Stimulated activated CD4-positive, alpha-beta T cell treated with anti-CD3 and anti-CD28 coated beads, Interleukin-2, amount 100 ng/mL, for 24 hours (primary cell): ENCODE measurements at places on chromosomes 7 and 10.

DNA sequence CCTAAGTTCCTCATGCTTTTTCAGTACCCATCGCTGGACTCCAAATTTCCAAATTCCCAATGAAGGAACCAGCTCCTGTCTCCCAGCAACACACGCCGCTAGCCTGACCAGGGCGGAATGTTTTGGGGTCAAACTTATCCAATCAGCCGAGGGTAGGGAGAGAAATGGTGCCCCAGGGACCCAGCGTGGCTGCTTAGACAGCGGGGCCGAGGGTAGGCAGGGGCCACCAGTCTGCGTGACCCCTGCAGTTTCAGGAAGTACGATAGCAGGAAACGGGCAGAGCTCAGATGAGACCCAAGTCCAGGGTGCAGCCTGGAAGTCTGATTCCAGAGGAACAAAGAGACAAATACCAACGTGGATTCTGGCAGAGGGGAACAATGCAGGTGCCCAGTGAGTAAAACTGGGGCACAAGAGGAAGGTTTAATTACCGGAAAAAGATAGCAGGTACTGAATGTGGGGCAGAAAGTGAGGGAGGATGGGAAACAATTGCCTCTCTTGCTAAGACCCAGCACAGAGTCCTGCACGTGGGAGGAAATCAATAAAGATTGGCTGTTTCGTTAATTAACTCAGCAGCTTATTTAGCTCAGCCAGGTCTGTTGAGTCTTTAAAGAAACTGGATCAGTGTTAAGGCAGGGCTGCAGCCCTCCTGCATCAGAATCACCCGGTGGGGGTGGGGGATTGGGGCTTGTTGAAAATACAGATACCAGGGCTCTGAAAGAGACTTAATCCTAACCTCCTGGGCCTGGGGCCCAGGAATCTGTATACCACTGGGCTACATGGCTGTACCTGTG, 50.4 kb upstream of the NFE2L3 start:
- no peak for DNase-seq

DNA sequence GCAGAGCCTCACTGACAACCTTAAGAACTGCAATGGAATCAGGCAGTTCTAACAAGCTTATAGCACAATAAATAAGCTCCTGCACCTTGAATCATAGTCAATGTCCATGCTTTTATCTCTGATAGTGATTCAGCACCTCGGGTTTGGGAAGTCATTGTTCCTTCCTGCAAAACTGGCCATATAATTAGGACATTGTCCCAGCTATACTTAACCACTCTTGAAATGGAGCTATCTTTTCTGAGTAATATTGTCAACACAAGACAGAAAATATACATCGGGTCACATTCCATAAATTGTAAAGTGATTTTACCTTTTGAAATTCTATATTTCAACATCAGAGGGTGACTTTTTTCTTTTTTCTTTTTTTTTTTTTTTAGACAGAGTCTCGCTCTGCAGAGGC, 682.8 kb downstream of the KCNMA1 start:
- no peak for DNase-seq

- no peak for DNase-seq
Measured at GRCh38 chr7:131726031-131726430, 169.6 kb upstream of the PODXL start.

GRCh38 chr7:44309271-44310091, 15.9 kb downstream of the CAMK2B start:
- peak; percentile 51 for DNase-seq

DNA sequence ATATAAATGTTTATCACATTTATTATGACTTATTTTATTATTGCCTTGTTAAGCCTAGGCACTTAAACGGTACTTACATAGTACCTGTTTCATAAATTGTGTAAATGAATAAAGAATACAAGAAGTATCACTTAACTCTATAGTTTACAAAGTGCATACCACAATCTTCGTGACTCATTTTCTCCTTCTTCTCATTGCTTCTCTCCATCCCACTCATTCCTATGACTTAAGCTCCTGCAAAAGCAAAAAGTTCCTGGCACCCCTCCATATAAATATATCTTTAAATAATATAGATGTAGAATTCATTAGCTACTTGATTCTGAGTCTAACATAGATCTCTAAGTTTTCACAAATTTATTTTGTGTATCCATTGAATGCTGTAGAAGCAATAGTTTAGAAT, 1382.0 kb upstream of the CELF2 start:
- no peak for DNase-seq

GRCh38 chr10:77164616-77165311, 472.8 kb downstream of the KCNMA1 start:
- DNase-seq = no peak

GRCh38 chr7:154777023-154777422, 225.9 kb downstream of the PAXIP1 start:
- DNase-seq = no peak

GRCh38 chr7:150447966-150448788, 2.3 kb upstream of the GIMAP8 start:
- DNase-seq = no peak

GRCh38 chr10:102405108-102405571, 9.6 kb downstream of the NFKB2 start:
- DNase-seq = no peak

- DNase-seq = no peak
Measured at GRCh38 chr10:80487421-80487785, 33.3 kb downstream of the TSPAN14 start.

GRCh38 chr10:123958241-123958640, 66.6 kb upstream of the CPXM2 start:
- DNase-seq = no peak

DNA sequence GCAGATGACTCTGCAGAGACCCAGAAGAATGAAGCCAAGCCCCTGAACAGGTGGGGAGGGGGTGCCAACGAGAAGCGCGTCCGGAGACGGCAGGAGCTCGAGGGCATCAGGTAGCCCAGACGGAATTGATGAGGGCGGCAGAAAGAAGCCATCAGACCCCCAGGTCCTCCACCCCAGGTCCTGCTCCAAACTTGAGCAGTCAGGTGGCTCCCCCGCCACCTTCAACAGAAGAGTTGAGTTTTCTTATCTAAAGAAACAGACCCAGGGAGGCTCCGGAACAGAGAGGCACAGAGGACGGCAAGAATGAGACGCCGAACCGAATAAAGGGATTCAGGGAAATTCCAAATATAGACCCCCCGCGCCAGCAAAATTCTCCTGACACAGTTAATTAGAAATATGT, 22.2 kb downstream of the RGS10 start:
- DNase-seq = no peak

DNA sequence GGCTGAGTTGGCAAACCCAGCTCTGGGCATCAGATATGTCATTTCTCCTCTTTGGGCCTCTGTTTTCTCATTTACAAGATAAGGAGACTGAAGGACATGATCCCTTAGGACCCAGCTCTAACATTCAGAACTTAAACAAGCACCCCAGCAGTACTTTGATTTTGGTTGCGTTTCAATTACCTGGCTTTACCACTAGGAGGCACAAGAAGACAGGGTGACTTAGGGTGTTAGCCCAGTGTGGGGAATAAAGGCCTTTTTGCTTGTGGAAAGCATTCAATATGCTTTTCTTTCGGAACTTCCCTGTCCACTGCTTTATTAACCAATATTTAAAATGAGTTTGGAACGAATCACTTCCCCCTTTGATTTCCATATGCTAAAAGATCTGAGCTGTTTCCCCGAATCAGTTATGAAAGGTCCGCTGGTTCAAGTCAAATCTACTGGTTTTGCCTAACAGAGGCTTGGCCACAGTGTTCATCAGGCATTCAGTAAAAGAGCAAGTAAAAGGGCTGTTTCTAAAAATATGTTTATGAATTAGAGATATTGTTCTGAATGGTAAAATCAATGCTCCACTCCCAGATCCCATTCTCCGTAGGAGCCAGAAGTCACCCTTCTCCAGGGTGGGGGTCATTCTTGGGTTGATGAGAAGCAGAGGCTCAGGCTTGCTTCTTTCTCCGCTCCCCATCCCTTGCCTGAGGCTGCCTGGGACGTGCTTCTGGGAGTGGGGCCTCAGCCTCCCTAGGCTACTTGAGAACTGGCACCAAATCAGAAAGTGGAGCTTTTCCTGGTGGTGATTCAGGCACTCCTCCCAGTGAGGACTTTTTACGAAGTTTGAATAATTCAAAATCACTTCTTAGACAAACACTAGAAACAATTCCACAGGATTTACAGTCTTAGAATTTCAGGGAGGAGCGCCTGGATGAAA, 105.5 kb downstream of the MYOF start:
- no peak for DNase-seq
